H9 (cell line): ENCODE measurements at places on chromosomes 6 and 20. TPM values are rescaled to one million over a fixed set of nuclear protein-coding genes. Genes with fewer than 3 reads are reported as not detected.

- DNase-seq, result no peak
These were observed 168.2 kb upstream of the SSTR4 start for GRCh38 chr20:22866812-22867341.

GRCh38 chr6:362231-362923, 29.2 kb upstream of the IRF4 start:
- no peak for DNase-seq

DNA sequence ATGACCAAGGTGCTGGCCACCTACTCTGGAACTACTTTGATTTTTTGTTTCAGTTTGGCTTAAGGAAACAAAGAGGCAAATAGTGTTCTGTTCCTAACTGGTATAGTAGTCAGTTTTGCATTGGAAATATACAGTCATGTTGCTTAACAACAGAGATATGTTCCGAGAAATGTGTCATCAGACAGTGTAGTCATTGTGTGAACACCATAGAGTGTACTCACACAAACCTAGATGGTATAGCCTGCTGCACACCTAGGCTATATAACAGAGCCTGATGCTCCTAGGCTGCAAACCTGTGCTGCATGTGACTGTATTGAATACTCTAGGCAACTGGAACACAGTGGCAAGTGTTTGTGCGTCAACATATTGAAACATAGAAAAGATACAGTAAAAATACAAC, 80.4 kb downstream of the ARID1B start:
- DNase-seq, result no peak

DNA sequence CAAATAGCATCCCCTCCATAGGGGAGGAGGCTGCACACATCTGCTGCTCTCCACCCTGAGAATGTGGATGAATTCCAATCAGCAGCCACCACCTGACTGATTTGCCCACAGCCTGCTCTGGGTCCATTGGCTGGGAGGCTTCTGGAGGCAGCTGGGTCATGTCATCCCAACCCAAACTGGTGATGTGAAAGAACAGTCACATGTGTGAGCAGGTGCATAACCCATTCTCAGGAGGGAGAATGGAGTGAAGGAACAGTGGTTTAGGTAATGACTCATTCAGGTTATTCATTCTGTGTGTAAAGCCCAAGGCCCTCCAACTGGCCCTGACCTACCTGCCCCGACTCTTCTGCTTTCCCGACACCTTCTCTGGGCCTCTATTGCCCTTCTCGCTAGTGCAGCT, 90.9 kb upstream of the GCM1 start:
- no peak for DNase-seq

GRCh38 chr6:145841668-145842067, 27.1 kb upstream of the FBXO30 start:
- DNase-seq, result no peak

- no peak for DNase-seq
These were observed 36.1 kb upstream of the KCNB1 start for GRCh38 chr20:49518576-49518975.

DNA sequence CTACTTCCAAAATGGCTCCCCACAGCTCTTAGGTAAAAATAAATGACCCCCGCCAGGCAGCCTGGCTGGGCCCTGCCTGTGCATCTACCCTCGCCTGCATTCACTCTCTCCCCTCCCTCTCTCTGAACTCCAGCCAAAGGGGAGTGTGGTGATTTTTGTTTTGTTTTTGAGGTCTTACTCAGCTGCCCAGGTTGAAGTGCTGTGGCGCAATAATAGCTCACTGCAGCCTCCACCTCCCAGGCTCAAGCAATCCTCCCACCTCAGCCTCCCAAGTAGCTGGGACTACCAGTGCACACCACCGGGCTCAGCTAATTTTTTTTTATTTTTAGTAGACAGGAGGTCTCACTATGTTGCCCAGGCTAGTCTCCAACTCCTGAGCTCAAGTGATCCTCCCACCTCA, 15.8 kb downstream of the NFATC2 start:
- no peak for DNase-seq

DNA sequence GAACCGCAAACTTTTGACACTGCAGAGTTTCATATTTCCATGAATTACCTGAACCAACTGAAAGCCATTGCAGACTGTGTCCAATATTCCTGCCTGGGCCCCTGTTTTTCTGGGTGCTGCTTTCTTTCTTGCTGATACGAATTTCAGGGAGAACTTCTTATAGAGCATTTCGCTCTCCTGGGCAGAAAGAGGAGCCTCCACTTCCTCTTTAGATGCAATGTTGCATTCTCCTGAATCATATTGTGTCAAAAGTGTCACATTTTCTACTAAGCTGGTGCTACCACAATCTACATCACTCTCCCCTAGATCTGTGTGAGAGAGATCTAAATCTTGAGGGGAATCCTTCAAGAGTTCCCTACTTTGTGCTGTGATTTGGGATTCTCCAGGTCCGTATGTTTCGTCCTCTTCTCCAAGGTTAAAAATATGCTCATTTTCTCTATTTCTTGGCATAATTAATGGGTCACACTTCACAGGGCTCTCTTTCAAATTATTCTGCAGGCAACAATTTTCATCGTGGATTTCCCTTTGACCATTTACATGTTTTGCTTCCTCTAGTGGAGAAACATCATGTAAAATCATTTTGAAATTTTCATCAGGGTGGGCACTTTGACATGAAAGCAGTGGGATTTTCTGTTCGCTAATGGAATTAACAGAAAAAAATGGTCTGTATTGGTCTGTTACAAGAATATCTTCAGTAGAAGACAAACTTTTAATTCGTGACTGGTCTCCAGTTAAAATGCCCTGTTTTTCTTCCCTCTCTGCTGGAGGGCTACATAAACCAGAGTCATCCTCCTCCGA, 102.3 kb downstream of the DST start:
- no peak for DNase-seq

DNA sequence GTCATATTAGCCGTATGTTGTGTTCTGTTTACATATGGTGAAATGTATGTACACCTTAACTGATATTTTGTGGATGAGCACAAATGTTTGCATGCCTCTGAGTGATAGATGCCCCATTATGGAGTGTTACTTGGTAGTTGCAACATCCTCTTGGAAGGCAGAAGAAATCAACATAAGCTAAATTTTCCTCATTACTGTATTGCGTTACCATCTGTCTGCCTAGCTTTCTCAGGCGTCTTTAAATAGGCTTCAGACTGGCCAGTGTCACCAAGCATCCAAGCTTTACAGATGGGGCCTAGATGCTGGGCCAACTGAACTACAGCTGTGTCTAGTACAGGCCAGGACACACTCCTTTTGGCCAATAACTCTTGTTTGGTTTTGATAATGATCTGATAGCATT, 250.6 kb downstream of the SAMD5 start:
- DNase-seq, result no peak

DNA sequence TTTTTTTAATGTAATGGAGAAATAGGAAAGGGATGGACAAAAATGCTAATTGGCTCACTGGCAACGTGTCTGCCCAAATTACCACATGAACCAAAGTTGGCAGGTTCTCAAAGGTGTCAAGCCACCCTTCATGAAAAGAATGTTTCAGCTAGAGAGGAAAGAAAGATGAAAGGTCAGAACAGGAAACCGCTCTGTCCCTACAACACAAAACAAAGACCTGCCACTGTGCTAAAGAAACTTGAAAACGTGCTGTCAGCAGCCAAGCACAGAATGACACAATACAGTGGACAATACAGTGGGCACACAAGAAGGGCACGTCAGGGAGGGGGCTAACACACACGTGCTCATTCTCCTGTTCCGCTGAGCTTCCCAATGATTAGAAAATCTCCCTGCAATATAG, 4.9 kb downstream of the PREP start:
- DNase-seq, result no peak

DNA sequence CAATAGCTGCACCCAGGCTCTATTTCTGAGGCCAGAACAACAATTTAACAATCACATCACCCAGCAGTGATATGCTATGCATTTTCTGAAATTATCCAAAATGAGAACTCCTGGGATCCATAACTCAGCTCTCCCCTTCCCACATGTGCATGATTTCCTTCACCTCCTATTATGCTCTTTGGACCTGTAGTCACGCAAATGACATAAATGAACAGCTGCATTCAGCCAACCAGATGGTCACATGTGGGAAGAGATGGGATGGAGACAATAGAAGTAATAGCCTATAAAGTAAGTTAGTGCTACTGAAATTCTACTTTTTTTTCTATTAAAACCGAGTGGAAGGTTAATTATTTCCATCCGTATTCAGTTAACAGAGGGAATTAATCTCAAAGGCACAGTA, 662.1 kb upstream of the ID4 start:
- no peak for DNase-seq

GRCh38 chr6:42106112-42107023, 36.1 kb downstream of the C6orf132 start:
- DNase-seq, result no peak

DNA sequence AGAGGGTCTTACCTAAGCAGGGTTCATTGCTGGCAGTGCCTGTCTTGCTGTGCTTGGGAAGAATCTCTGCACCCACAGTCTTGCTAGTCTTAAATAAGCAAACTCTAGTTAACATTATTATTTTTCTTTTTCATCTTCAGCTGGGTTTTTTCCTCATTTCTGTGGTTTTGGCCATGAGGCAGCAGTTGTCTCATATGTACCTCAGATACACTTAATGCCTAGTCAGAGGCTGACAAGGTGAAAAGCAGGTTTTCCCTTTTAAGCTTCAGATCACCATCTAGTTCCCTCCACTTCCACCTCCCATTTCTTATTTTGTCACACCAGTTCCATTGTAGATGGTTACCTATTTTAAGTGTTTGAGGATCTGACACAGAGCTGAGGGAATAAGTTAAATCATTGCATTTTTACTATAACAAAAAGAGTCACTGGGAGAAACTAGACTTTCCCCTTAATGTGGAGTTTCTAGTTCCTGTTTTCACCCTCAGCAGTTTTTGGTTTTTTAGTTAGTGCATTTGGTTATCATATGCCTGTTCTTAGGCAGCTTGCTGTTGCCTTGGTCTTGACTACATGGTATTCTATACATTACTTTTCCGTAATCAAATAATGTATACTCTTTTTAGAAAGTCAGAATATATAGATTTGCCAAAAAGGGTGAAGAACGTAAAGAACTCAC, 46.0 kb downstream of the AFDN start:
- DNase-seq, result no peak

- DNase-seq, result no peak
These were observed 266.3 kb downstream of the CDC5L start for GRCh38 chr6:44653761-44654218.

GRCh38 chr6:115796829-115797228, 263.9 kb downstream of the FRK start:
- DNase-seq, result peak; percentile 49

DNA sequence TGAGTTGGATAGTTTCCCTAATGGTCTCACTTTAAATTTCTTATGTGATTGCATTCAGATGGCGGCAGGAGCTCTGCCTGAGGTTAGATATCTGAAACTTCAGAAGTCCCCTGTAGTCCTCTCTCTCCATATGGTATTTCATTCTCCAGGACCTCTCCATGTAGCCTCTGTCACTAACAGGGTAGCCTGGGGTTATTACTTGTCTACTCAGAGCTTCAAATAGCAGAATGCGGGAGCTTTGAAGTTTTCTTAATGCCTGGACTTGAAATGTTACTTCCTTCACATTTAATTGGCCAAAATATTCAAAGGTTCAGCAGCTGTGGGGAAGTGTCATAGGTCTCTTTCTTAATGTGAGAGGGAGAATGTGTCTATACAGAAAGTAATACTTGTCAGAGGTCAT, 1370.4 kb downstream of the GRIK2 start:
- no peak for DNase-seq

DNA sequence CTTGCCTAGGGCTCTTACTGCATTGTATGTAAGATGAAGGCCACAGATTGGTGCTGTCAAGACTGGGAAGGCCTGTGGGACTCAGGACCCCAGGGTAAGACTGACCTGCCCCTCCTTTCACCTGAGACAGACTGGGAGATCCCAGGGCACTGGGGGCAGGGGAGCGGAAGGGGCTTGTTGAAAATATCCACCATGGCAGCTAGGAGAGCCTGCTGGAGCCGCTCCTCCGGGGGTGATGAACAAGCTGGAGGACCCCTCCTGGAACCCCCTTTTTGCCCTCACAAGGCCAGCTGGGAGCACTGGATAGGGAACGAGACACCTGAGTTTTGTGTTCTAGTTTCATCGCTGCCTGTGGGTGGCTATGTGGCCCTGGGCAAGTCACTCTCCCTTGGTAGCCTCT, 9.2 kb upstream of the SDCBP2 start:
- DNase-seq, result peak; percentile 12

GRCh38 chr6:149306967-149307366, 10.5 kb upstream of the TAB2 start:
- DNase-seq, result no peak

DNA sequence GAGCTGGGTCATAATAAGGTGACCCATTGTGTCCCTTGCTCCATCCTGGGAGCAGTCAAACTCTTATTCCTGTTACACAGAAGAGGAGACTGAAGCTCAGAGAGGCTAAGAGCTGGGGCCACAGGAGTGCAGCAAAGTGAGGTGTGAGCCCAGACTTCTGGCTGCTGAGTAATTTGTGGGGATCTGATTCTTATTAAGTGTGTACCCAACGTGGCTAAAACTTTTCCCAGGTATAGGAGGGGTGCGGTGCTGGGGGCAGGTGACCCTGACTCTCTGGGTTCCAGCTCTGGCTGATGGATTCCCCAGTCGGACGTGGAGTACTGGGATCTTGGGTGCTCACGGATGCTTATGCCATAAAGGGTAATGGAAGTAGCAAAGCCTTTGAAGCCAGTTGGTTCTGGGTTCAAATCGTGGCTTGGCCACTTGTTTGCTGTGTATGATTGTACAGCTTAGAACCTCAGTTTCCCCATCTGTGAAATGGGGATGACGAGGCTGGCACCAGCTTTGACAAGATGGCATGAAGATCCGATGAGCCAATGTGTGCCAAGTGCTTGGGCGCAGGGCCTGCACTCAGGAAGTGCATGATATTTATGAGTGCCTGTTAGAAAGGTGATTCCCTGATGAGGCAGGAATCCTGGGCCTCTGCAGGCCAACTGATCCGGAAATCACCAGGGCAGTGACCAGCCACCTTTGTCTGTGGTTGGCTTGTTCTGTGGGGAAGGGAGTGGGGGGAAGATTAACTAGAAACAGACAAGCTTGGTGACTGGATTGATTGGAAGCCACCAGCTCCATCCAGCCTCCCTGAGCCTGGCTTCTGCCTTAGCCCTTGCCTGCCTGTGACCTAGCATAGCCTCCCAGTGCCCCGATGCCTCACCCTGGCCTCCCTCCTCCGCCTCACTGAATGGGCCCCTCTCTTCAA, 6.0 kb downstream of the SRC start:
- no peak for DNase-seq

ZNF391 gene
- total RNA-seq, result 4.4 and 5.4 TPM in 2 replicates

MMP24 gene
- 23.0 and 24.7 TPM in 2 replicates for total RNA-seq

SIRPB2 gene
- not detected in 2 replicates for total RNA-seq

RIMS1 gene
- total RNA-seq, result 0.83 and 1.2 TPM in 2 replicates

BPIFB1 gene
- not detected in 2 replicates for total RNA-seq

SHLD1 gene
- 6.7 and 7.4 TPM in 2 replicates for total RNA-seq

FRS3 gene
- total RNA-seq, result 4.6 and 4.8 TPM in 2 replicates

SNAI1 gene
- total RNA-seq, result 6.4 and 7.0 TPM in 2 replicates

TRIM40 gene
- not detected in 2 replicates for total RNA-seq

EEF1A2 gene
- 25.8 and 27.4 TPM in 2 replicates for total RNA-seq

VGLL2 gene
- total RNA-seq, result 0.13 TPM in 1 of 2 replicates, not detected in the other

SUMO4 gene
- total RNA-seq, result 0.77 and 1.5 TPM in 2 replicates

PTPRK gene
- 44.4 and 47.9 TPM in 2 replicates for total RNA-seq

CYP39A1 gene
- 0.50 and 0.59 TPM in 2 replicates for total RNA-seq
